ENCODE measurements at places on chromosomes 5 and 9.

DNA sequence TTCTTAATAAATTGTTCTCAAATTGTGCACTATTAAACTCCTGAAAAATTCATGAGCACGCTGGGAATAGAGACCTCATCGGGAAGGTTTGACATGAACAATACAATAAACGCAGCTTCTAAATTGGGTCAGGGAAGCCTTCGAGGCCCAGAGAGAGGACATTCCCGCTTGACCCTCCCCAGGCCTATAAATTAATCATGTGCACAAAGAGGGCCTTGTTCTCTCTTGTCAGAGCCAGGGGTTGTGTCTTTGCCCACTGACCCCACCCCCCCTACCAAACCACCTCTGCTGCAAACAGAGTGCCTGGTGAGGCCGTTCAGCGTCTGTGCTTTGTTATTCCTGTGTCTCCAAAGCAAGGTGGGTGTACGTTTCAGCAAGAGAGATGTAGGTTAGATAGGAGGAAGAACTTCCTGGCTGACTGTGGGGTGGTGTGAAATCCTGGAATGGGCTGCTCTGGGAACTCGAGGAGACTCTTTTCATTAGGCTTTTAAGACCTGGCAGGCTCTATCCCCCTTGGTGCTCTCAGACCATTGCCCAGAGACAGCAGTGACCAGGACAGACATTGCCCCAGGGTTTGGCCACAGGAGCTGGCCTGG lies 18.2 kb upstream of the DAB2IP start:
- DNase-seq = no peak

- DNase-seq = no peak
These were observed 92.5 kb upstream of the TNFSF8 start for GRCh38 chr9:115022760-115023434.

DNA sequence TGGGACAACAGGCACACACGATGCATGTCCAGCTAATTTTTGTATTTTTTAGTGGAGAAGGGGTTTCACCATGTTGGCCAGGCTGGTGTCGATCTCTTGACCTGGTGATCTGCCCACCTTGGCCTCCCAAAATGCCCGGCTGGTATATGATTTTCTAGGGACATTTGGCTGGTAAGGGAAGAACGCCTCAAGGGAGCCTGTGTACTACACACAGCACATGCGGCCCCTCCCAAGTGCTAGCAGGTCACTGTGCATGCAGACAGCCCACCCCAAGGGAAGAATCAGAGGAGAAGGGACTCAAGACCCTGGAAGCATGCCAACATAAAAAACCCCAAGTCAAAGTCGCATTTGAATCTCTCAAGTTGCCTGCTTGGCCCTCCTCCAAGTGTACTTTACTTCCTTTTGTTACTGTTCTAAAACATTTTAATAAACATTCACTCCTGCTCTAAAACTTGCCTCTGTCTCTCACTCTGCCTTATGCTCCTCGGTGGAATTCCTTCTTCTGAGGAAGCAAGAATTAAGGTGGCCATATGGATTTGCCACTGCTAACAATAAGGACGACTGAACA lies 24.3 kb upstream of the OTULINL start:
- DNase-seq = peak; percentile 13

DNA sequence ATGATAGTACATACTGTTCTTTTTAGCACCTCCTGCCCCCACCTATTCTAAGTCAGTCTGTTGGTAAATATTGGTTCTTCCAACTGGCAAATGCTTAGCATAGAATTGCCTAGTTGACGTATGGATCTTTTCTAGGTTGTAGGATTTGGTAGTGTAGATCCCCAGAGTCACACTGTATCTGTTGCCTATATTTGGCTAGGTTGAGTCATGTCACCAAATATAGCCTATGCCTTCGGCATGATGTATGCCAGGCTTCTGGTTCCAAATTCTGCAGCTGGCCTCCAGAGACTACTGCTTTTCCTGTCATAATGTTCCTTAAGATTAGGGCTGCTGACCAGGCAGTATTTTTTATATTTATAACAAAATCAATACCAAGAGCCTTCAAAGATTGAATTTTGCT lies 38.2 kb downstream of the CPEB4 start:
- no peak for DNase-seq

DNA sequence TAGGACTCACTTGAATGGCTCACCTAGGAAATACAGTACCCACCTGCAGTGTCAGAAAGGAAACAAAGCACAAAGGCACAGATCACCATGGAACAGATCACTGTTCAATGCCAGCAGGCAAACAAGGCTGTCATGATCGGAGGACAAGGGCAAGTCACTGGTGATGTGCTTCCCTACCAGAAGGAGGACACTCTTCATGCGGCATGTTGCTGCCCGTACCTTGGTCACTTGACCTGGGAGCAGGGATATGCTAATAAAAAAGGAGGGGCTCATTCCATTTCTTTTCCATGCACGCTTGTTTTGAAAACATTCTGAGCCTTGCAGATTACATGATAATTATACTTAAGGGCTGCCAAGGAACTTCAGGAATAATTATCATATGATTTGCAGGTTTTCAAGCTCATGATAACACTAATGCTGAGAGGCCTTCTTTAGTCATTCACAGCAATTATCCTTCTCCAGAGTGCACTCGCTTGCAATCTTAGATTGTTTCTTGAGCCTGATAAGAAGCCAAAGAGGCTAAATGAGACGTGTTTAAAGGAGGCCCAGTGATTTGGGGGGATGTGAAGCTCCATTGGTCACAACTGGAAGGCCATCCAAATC lies 36.1 kb upstream of the STARD4 start:
- no peak for DNase-seq

DNA sequence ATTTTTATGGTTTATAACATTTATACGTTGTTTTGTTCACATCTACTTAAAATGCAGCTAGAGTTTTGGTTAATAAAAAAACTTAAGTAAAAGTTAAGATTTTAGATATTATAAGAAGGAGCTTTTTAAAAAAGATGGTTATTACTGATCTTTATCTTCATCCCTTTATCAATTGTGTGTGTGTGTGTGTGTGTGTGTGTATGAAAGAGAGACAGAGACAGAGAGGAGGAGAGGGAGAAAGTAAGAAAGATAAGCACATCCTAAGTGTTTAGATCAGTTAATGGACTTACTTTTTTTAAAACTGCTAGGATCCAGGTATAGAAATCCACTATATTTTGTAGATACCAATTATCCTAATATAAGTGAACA lies 45.8 kb upstream of the RICTOR start:
- DNase-seq = no peak

DNA sequence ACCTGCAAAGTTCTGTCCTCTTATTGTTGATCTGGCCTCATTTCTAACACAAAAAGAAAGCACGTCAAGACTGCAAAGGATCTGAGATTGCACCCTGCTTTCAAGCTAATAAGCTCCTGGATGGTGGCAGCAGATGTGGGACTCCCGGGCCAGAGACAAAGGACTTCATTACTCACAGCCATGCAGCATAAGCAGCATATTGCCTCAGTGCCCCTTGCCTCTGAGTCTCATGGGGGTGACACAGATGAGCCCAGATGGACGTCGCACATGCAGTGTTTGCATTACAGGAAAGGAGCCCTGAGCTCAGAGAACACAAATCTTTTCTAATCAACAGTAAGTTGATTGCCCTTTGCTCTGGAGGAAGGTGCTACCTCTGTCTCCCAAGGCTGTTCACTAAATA lies 105.0 kb downstream of the SLC28A3 start:
- DNase-seq = no peak

DNA sequence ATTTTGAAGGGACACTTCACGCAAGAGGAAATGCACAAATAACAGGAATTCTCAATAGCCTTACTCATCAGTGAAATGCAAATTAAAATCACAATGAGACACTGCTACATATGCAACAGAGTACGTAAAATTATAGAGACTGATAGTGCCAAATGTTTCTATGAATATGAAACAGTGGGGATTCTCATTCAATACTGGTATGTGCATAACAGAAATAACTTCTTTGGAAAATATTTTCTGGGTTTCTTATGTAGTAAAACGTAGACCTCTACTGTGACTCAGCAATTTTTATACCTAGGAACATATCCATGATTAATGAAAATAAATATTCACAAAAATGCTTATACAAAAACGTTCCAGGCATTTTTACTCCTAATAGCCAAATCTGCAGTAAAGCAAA lies 1625.2 kb downstream of the MAT2B start:
- DNase-seq = no peak

Data from left renal cortex interstitium (tissue), 4 donors.